Cardiac septum (tissue), 1 donor: ENCODE measurements at places on chromosomes 2 and 18. TPM values are rescaled to one million over a fixed set of nuclear protein-coding genes. Genes with fewer than 3 reads are reported as not detected.

GRCh38 chr2:215866606-215867005 is 146.7 kb downstream of the MREG start:
- DNase-seq = no peak

- DNase-seq = peak; percentile 66
Measured at GRCh38 chr2:23420840-23421476, 36.0 kb downstream of the KLHL29 start.

- no peak for DNase-seq
Measured at GRCh38 chr2:171316755-171317337, 116.9 kb downstream of the METTL8 start.

PROKR1 gene
- 0.08 TPM for total RNA-seq

GRCh38 chr18:59853380-59853779 is 46.4 kb upstream of the PMAIP1 start:
- DNase-seq = no peak

DNA sequence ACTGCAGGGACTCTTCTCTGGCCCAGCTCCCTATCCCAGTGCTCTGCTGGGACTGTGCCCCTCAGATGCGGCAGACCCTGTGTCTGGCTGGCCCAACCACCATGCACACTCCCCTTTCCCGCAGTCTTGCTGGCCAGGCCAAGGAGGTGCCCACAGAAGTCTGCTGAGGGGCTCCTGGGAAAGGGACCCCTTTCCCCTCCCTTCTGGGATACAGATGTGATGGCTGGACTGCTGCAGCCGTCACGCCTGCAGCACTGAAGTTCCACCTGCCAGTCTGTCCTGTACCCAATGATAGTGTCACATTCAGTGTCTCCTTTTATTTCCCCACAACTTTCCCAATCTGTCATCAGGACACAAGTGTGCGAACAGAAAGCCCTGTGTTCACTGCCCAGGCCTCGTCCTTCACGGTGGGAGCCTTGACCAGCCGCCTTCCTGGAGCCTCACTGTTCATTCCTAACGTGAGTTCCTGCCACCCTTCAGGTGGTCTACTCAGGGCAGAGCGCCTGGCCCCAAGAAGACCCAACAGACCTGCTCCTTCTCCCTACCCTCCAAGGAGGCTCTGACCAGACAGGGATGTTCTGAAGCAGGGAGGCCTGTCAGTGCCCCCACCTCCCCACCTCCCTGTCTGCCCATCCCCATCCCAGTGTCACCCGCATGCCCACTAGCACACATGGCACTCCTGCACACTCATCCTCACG is 47.1 kb downstream of the ANKMY1 start:
- DNase-seq = no peak

DNA sequence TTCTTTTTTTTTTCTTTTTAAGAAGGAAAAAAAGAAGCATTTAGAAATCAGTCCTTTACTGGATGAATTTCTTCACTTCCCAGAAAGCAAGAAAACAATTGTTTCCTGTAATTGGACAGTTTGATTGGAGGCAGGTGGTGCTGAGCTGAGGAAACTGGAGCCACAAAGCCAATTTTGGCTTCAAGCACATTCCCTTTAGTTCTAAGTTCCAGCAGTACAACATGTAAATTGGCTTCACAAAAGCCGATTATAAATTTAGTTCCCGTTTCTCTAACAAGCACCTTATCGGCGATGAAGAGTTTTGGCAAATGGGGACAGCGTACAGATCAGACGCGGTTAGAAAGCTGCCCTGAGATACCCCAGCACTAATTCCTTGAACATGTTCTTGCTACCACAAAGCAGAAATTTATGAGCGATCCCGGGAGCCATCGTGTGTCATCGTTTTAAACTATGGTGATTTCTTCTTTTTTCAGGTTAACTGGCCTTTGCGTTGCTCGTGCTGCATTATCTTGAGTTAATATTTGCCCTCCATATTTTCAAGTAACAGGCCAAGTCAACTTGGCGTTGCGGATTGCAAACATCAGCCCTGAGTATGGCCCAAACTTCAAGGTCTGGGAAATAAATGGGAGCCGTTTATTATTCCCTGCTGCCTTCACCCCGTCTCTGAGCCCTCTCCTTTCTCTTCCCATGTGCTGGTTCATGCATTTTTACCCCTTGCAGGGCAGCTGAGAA is 190.4 kb upstream of the ID2 start:
- DNase-seq = no peak

- no peak for DNase-seq
Measured at GRCh38 chr2:239173301-239173700, 227.5 kb downstream of the HDAC4 start.

GRCh38 chr18:40577239-40577980 is 1377.6 kb upstream of the PIK3C3 start:
- no peak for DNase-seq

GRCh38 chr2:96265840-96266679 is at the start of the genes CIAO1 and TMEM127:
Gene CIAO1 (plus strand): TSS chr2:96266225. CDS start chr2:96266351, 126 bp downstream.
Gene TMEM127 (minus strand): TSS chr2:96265997. CDS start chr2:96265381, 616 bp downstream.
- peak; percentile 100 for DNase-seq

GRCh38 chr2:61834893-61835292 is 19.0 kb downstream of the FAM161A start:
- DNase-seq = no peak

- no peak for DNase-seq
Measured at GRCh38 chr18:25729072-25729471, 361.3 kb downstream of the SS18 start.

CYP20A1 gene
- total RNA-seq = 13.1 TPM
